HFF-Myc (cell line): ENCODE measurements at places on chromosomes 3 and 15.
A peak's percentile ranks its signal among the peaks of the same experiment; 100 is the strongest.

GRCh38 chr3:9649791-9650521 is 651 bp downstream of the MTMR14 start:
- no peak for DNase-seq

DNA sequence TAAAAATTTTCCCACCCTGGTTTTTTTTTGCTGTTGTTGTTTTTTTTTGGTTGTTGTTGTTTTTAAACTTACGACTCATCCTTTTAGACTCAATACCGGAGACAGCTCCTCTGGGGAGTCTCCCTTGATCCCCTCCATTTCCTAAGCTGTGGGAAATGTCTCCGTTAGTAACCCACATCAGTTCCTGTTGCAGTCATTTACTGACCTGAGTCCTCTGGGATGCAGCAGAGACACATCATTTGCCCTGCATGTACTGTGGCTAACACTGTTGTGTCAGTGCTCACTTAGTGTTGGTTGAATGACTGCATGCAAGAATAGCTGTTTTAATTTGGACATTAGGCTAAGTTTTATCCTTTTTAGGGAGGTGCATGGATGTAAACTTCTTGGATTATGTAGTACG is 83.8 kb downstream of the MBNL1 start:
- DNase-seq: no peak

DNA sequence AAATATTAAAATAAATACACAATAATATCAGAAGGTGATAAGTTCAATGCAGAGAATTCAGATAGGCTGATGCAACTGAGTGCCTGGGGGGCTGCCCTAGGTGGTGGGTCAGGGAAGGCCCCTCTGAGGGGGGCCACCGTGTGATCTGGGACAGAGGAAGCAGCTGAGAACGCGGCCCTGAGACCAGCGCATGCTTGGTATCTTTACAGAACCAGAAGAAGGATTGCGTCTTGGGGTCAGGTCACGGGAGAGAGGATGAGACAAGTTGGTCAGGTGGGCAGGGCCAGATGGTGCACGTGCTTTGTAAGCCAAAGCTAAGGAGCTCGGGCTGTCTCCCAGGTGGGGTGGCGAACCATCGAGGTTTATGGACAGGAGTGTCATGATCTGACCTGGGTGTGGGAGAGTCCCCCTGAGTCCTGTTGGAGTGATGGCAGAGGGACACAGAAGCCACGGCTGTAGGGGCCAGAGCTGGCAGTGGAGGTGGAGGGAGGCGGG is 121.2 kb downstream of the ETFA start:
- DNase-seq: no peak

DNA sequence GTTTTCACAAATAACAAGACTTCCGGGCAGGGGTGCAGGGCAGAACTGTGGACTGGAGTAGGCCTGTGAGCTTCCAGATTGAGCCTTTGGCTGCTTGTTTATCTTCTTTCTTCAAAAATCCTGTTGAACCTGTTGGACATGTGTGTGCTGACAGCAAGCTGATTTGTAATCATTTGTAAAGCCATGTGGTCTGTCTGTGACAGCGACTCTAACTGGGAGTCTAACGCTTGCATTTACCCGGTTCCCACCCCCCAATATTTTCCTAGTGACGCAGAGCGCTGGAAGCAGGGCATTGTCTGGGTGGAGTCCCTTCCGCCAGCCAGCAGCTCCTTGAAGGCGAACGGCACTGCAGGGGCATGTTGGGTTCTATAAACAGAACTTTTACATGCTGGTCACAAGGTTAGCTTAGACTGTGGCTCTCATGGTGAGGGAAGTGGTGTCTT is 85.7 kb upstream of the MYZAP start:
- no peak for DNase-seq

GRCh38 chr15:43225201-43225949 is 4.6 kb upstream of the EPB42 start:
- DNase-seq: peak; percentile 31

DNA sequence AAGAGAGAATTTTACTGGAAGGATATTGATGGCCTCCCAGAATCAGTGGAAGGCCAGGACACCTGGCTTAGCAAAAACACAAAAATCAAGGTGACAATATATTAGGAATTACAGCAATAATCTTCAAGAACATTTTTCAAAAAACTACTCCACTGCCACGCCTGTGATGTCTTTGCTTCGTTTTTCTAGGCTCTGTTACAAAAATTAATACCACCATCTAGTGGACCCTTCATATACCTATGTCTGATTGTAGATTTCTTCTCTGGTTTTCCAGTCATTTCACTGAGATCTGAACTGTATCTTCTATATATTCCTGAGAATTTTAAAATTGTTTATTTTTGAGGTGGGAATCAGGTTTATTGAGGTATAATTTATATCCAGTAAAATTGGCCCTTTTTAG is 5.6 kb upstream of the SLC33A1 start:
- DNase-seq: no peak

DNA sequence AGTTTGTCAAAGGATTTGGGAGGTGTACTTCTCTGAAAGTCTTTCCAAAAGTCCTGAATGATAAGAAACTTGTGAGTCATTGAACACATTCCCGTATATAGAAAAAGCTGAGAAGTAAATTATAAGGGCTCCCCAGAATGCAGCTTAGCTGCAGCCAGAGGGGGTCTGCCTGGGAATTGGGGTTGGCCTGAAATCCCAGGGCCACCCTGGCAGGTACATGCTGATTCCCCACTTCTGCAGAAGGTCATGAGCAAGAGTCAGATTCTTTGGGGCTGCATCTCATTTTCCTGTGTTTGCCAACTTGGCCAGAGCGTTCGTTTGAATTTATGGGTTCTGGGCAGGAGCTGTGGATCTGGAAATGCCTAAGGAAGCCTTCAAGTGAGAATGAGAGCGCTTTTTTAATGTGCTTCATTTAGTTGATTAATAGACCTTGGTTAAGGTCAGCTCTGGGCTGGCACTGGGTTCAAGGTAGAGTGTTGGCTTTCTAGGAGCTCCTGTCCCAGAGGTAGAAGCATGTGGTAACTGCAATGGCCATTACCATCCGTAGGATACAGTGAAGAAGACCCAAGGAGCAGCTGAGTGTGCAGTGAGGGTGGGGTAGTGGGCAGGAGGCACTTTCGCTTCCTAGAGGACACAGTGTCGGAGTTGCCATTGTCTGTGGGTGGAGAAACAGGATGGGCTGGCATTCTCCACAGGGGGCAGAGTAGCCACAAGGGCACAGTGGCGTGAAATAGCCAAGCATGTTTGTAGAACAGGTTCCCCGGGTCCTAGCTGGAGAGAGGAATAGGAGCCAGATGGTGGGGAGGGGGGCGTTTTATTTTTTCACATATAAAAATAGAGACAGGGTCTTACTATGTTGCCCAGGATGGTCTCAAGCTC is 3.2 kb downstream of the SLC6A6 start:
- no peak for DNase-seq
